ENCODE measurements at places on chromosomes 7 and 10. TPM values are rescaled to one million over a fixed set of nuclear protein-coding genes. Genes with fewer than 3 reads are reported as not detected.

ANLN gene
- total RNA-seq = 52.9 TPM

CYP2C18 gene
- not detected for total RNA-seq

WDR91 gene
- 2.7 TPM for total RNA-seq

SEMA3C gene
- 5.9 TPM for total RNA-seq

TLX1 gene
- total RNA-seq = 0.15 TPM

PTEN gene
- 84.5 TPM for total RNA-seq

OPN4 gene
- not detected for total RNA-seq

CPEB3 gene
- total RNA-seq = 0.32 TPM

COL26A1 gene
- total RNA-seq = not detected

TRIM74 gene
- 0.32 TPM for total RNA-seq

MRPS33 gene
- 19.8 TPM for total RNA-seq

ADRA2A gene
- not detected for total RNA-seq

TDRD1 gene
- not detected for total RNA-seq

Measured in epithelial cell of umbilical artery (primary cell).